ENCODE measurements at places on chromosomes 5 and 9.

DNA sequence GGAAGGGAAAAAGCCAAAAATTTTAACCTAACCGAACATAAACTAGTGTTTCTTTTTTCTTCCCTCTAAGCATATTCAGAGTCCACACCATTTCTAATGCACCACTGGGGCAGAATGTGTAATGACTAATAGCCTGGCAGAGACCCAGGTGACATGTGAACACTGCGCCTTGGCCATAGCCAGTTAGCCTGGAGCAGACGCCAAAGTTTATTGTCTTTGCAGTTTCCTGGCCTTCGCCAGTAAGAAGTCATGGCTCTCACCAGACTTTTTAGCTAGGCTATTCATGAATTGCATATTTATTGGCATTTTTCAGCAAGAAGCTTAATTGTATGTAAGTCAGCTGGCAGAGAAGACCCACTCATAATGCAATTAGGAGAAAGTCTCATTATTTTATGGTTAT lies 182.8 kb upstream of the SLC27A6 start:
- DNase-seq: no peak

DNA sequence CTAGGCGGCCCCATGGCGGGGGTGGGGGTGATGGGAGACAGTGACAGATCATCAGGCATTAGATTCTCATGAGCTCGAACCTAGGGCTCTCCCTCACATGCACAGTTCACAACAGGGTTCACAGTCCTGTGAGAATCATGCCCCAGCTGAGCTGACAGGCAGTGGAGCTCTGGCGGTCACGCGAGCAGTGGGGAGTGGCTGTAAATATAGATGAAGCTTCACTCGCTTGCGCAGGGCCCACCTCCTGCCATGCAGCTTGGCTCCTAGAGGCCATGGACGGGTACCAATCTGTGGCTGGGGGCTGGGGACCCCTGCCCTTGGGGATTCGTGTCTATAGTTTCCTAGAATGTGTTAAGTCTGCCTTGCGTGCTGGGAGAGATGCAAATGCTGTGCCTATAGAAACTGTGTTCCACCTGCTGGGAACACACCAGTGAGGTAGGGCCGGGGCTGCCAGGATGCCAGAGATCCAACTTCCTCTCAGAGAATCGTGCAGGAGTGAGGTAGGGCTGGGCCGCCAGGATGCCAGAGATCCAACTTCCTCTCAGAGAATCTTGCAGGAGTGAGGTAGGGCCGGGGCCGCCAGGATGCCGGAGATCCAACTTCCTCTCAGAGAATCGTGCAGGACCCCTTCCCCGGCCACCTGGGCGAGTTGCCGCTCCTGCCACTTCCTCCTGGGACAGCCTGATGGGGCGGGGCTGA lies 14.1 kb upstream of the EXOC3 start:
- DNase-seq: no peak

GRCh38 chr5:164972973-164973372 lies 1467.6 kb downstream of the MAT2B start:
- no peak for DNase-seq

- no peak for DNase-seq
These were observed 114.4 kb downstream of the DROSHA start for GRCh38 chr5:31417512-31417911.

DNA sequence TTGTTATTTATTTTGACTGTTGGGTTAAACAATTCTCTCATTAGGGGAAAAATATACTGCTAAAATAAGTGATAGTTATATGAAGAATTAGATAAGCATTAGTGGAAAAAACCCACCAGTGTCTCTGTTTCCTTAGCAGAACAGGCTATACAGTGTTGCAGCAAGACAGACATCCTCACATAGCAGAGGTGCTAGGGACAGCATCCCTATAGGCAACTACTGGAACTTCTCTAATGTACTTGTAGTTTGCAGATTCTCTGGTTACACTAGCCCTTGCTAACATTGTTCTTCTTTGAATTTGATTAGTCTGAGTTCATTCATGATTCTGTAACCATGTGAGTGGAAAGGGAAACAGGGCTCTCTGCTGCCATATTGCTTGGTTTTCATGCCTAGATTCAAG lies 661.8 kb upstream of the RGMB start:
- DNase-seq: no peak

DNA sequence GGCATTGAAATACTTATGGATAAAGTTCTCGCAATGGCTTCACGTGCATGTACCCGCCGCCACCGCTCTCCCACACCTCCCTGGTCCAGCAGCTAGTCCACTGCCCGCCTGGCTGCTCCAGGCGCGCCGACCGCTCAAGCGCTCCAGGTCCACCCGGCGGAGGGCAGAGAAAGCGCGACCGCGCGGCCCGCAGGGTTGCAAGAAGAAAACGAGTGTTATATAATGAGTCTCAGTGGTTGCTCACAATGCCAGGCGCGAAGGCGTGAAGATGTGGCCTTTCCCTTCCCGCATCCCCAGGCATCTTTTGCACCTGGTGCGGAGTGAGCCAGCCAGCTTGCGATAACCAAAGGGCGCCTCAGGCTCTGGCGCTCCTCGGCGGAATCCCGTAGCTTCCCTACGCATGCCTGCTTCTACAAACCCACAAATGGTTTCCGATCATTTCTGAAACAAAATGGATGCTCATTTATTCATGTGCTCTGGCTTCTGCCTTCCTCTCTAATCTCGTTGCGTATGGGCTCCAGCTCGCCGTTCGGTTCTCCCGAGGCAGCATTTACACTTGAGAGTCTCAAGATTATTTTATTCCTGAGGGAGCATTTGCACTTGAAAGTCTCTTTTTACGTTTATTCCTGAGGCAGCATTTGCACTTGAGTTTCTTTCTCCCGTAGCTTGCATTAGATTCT lies 25.7 kb downstream of the CDKN2A start:
- DNase-seq: no peak

- no peak for DNase-seq
These were observed 893.3 kb downstream of the PTPRD start for GRCh38 chr9:9719373-9720112.

GRCh38 chr5:60843386-60843935 lies 608 bp downstream of the ELOVL7 start:
- DNase-seq: no peak

DNA sequence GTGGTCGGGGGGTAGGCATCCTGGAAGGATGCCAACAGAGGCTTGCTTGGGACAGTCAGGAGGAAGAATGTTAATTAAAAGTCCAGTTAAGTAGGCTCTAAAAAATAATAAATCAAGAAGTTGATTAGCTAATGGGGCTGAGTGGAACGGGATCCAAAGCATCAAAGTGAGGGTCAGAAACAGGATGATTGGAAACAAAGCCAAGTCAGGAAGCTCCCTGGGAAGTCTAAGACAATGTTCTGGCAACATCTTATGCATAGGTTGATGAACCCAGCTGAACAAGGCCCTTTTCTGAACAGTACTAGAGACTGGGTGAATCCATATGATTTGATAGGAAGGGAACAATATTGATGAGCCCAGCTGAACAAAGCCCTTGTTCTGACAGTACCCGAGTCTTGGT lies 50.2 kb upstream of the STARD4 start:
- no peak for DNase-seq

GRCh38 chr5:83509540-83509939 lies 38.0 kb downstream of the VCAN start:
- no peak for DNase-seq

GRCh38 chr5:35337340-35338156 lies 107.3 kb upstream of the PRLR start:
- no peak for DNase-seq

DNA sequence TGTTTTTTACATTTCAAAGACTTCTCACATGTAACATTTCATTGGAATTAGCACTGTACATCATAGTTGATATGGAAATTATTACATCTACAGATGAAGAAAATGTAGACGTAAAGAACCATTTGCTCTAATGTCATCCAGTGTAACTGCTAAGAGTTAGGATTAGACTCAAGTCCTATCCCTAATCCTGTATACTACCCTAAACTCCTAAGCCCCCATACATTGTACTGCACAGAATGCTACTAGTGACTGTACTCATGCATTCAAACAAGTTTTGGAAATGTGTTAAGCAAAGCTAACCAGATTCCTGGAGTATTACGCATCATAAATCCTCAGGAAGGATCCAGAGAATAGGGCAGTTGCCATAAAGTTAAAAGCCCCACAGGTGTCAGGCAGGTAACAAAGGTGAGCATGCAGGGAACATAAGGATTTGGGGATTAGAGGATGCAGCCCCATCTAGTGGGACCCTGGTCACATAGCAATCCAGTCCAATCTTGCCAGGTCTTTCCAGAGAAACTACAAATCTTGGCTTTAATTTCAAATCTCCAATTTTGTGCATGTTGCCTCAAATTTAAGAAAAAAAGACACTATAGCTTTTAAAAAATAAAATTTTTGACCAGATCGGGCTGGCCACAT lies 32.0 kb downstream of the HAVCR1 start:
- DNase-seq: no peak

DNA sequence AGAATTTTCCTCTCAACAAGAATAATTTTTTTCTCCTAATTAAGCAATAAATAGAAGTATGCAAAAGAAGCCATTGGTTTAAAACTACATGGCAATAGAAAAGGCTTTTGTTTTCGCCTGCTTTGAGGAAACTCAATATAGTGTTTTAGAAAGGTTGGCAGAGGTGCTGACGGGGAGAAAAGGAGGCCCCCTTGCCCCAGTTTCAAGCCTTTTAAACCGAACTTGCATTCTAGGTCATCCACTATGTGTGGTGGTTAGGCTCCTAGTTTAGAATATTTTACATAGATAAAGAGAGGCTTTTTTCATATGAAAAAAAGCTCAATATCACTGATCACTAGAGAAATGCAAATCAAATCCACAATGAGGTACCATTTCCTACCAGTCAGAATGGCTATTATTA lies 33.5 kb upstream of the CEMIP2 start:
- no peak for DNase-seq

DNA sequence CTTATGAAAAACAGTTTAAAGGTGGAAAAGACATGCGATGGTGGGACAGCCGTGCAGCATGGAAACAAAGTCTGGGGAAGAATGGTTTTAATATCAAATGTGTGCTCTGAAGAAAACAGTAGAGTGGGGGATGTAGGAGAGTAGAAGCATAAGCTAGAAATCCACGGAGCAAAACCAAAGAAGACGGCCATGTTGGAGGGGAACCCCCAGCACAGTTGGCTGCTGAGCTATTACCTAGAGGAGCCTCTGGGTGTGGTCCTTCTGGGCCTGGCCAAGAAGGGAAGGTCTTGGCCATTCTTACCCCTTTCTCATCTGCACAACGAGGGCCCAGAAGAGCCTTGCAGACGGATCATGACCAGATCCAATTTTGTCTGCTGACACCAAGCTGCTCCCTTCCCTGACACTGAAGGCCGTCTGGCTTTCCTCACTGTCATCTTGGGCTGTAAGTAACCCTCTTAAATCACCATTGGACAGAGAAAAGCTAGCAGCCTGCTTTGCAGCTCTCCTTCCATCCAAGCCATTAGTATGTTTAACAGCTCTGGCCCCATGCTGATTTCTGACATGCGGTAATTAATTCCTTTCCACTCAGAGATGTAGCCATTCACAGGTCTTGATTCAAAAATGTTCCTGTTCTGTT lies 189.5 kb downstream of the SEC61B start:
- DNase-seq: no peak

DNA sequence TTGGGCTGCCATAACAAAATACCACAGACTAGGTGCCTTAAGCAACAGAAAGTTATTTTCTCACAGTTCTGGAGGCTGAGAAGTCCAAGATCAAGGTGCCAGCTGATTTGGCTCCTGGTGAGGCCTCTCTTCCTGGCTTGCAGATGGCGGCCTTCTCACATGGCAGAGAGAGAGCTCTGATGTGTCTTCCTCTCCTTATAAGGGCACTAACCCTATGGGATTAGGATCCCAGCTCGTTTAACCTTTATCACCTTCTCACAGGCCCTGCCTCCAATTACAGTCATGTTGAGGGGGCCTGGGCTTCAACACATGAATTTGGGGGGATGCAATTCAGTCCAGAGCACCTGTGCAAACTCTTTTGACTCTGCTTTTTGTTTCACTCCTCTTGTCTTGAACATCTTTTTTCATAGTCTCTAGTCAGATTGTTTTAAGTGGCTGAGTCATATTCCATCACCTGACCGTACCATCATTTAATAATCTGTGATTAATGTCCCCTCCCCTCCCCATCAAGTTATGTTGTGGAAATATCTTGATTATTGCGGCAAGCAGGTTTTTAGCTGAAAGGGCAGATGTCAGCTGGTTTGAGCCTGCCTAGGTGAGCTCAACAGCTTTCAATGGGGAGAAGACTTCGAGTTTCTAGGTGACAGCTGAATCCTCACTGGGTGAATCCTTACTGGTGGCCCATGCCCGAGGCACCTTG lies 61.8 kb downstream of the NDFIP1 start:
- no peak for DNase-seq

- no peak for DNase-seq
These were observed 84.8 kb upstream of the PAM start for GRCh38 chr5:102670224-102670836.

DNA sequence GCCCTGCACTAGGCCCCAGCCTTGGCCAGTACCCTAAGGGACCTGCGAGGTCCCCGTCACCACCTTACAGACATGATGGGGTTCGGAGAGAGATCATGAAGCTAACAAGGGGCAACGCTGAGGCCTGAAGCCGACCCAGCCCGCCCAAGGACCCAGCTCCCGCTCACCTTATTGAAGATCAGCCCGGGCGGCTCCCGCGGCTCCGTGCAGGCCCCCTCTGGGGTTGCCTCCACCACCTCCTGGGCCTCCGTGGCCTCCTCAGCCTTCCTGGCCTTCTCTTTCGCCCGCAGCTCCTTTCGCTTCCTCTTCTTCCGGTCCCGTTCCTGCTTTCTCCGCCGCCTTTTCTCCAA lies 3.6 kb downstream of the SURF6 start:
- DNase-seq: no peak

- DNase-seq: no peak
These were observed 512.3 kb upstream of the MPDZ start for GRCh38 chr9:13791816-13792215.

GRCh38 chr5:123448017-123448617 lies 24.9 kb upstream of the CEP120 start:
- DNase-seq: no peak

DNA sequence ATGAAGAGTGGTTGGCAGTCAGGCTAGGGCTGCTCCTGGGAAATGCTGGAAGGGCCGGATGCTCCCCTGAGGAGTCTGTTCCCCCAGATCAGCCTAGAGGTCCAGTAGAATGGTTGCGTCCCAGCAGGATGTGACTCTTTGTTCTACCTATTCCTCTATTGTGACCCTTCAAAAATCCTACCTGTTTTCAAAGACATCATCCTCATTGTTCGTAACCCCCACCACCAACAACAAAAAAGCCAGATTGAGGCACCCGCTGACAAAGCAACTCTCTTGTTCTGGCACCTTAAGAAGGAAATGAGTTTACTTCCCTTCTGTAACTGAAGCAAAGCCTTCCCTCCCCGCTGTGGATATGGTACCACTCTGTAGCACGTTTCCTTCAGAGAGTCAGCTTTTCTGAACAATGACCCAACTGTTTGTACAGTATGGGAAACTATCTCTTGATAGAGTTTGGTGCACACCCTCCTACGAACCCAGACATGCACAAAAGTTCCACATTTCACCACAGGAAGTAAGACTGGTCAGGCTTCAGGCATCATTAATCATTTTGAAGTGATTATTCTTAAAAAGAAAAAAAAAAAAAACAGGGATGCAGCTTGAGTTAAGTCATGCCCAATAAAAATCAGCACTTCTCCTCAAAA lies 207.2 kb downstream of the ENC1 start:
- DNase-seq: no peak

- no peak for DNase-seq
These were observed 64.6 kb upstream of the FCN1 start for GRCh38 chr9:134982311-134982710.
